ENCODE measurements at places on chromosomes 2 and 18. TPM values are rescaled to one million over a fixed set of nuclear protein-coding genes. Genes with fewer than 3 reads are reported as not detected.

The APCDD1 gene
- total RNA-seq: 43.1 TPM

The APLF gene
- 14.4 TPM for total RNA-seq

The CD28 gene
- 3.4 TPM for total RNA-seq

The ALPG gene
- not detected for total RNA-seq

The IL36RN gene
- total RNA-seq: not detected

The RANBP2 gene
- 86.9 TPM for total RNA-seq

The CTAGE1 gene
- not detected for total RNA-seq

The C2orf76 gene
- total RNA-seq: 17.6 TPM

The GAREM1 gene
- total RNA-seq: 29.9 TPM

The TACR1 gene
- total RNA-seq: 9.7 TPM

The PIEZO2 gene
- total RNA-seq: 26.8 TPM

The POU3F3 gene
- not detected for total RNA-seq
